ENCODE measurements at places on chromosomes 5 and 9.

DNA sequence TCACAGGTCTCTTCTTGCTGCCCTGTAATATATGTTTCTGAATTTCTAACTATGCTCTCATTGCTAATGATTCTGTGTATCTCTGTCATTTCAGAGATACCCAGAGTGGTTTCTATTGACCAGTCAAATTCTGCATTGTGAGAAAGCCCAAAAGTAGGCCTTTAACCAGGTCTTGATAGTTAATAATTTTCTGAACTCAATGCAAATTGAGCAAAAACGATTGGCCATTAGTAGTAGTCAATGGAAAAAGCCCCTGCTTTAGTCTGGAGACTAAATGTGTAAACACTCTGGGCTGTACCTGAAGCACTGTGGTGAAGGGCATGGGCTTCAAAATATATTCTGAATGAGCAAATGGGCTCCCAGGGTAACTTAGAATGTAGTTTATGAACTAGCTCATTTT lies 307.6 kb downstream of the ARL15 start:
- no peak for DNase-seq

- no peak for DNase-seq
Observed at GRCh38 chr5:116484645-116485044, 90.0 kb downstream of the SEMA6A start.

DNA sequence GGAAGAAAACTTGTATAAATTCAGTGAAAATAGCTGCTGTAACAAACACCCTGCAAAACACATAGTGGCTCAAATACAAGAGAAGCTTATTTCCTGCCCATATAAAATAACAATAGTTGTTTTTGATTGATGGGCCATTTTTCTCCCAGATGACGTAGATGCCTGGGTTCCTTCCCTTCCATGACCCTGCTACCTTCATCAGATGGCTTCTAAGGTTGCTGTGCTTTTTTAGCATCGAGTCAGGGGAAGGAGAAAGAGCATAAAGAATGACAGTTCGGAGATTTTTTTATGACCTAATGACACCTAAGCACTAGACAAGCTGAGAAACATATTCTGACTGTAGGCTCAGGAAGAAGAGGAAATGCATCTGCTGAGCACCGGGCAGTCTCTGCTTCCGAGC lies 34.7 kb upstream of the DPYSL3 start:
- DNase-seq = no peak

GRCh38 chr5:160620401-160620800 lies 198.7 kb downstream of the PTTG1 start:
- no peak for DNase-seq

GRCh38 chr9:133869674-133870405 lies 122.3 kb downstream of the VAV2 start:
- peak; percentile 25 for DNase-seq

GRCh38 chr9:118882684-118883083 lies 486.6 kb downstream of the BRINP1 start:
- DNase-seq = no peak

- no peak for DNase-seq
Observed at GRCh38 chr9:134289241-134289875, 36.9 kb upstream of the RXRA start.

GRCh38 chr9:27328483-27328882 lies 31.5 kb upstream of the EQTN start:
- DNase-seq = no peak

DNA sequence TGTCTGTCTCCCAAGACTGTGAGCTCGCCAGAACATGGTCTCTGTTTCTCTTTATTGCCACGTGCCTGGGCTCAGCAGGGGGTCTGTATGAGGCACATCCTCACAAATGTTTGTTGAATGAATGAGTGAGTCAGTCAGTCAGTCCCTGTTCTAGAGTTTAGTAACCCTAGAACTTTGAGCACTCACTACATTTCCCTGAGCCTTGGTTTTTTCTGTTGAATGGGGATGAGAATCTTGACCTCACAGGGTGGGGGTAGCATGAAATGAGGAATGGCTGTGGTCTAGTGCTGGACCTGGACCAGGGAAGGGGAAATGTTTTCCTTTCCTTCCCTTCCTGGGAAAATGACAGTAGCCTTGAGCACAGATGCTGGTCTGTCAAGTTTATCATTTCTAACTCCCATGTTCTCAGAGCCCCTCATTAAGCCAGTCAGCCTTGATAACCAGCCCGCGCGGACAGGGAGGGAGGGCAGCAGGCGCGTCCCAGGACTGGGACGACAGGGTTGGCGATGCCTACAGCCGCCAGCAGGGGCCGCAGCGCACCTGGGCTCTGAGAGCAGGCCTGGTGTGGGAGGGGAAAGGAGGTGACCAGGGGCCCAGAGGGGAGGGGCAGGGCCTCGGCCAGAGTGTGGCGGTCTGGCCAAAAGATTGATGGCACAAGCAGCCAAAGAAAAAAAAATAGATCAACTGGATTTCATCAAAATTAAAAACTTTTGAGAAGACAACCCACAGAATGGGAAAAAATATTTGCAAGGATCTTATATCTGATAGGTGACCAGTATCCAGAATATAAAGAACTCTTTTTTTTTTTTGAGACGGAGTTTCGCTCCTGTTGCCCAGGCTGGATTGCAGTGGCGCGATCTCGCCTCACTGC lies 24.1 kb upstream of the WNK2 start:
- peak; percentile 88 for DNase-seq

GRCh38 chr5:127101533-127101932 lies 28.2 kb upstream of the C5orf63 start:
- no peak for DNase-seq

GRCh38 chr9:132472599-132472998 lies 62.6 kb downstream of the CFAP77 start:
- DNase-seq = no peak

DNA sequence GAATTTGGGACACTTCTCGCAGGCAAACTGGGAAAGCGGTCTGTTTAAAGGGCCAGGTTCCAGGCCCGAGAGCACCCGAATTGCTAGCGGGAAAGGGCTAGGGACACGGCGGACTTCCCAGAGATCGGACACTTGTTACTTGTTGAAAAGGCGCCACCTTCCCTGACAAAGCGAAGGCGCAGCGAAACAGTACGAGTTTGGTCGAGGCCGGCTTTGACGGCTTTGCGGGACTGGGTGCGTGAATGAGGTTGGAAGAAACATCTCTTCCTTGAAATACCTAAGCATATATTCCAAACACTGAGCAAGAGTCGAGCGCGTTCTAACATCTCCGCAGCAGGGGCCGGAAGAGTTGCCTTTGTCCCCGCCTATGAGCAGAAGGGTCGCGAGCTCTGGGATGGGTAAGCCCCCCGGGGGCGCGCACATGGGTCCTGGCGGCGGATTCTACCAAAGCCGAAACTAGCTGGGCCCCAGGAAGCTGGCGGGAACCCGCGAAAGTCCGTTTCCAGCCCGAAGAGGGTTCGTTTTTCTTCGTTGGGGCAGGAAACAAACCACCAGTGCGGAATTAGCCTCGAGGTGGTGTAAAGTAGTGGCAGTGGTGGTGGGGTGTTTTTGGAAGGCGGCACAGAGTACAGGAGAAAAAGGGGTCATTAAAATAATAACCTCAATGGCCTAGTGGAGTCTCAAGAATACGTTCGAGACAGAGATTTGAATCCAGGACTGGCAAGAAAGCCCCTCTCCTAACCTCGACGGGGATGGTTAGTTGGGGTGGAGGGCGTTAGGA lies 1.5 kb downstream of the GDNF start:
- peak; percentile 38 for DNase-seq

DNA sequence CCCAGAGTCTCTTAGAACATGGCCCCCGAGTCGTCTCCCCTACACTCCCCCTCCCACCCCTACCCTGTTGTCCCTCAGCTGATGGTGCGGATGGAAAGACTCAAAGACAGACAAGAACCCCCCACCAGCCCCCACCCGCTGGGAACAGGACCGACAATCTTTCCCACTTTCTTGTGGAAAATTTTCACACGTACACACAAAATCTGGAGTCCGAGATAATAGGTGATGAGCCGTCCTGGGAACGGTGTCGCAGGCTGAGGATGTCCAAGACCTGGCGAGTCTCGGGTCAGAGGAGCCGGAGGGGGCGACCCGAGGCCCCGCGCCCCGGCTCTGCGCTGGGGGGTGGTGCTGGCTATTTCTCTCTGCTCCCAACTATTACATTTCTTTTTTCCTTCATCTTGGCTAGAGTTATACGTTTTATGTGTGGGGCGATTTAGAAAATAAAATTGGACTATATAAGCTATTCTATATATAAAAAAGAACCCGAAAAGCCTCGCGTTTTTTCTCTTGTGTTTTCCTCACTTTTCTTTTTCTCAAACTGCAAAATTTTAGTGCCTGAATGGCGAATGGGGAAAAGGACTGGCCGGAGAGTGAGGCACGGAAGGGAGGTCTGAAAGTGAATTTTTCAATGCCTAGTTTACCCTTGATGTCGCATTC lies 188.8 kb downstream of the MEF2C start:
- DNase-seq = no peak

Data from activated T-cell treated with anti-CD3 and anti-CD28 coated beads, Interleukin-2, amount 50 U/mL, for 48 hours (primary cell).